ENCODE measurements at places on chromosomes 4 and X.

DNA sequence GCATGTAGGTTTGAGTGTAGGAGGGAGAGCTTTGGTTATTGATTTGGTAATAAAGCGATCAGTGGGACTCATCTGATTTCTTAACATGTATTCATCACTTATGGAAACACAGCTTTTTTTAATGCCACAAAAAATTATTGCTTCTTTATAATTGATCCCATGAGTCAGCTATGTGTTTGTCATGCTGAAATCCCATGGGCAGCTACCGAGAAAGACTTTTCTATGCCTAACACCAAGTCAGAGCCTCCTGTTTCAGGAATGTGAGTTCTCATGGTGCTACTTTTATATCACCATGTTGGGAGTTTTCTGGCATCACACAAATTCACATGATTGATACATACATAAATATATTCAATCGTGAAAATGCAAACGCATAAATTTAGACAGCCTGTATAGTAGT is 165.7 kb downstream of the RAPGEF2 start:
- no peak for DNase-seq

GRCh38 chrX:134501941-134502340 is 42.0 kb downstream of the HPRT1 start:
- no peak for DNase-seq

GRCh38 chrX:106698693-106699092 is 27.8 kb upstream of the RNF128 start:
- no peak for DNase-seq

GRCh38 chr4:87068583-87069021 is 133.8 kb downstream of the AFF1 start:
- no peak for DNase-seq

DNA sequence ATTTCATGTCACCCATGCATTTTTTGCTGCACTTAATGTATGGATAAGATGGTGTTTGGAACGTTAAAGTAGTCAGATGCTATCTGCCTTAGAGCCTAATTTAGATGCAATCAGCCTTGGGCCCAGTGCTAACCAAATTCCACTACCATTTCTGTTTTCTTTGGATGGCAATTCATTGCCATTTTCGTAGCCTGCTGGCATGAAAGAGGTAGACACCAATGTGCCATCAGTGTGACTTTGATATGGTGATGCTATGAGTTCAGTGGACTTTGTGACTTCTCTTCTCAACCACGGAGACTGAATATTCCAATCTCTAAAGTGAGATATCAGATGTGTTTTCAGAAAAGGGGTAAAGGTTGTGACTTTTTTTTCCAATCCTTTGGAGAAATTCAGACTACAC is 1.5 kb downstream of the ETFDH start:
- DNase-seq: no peak

DNA sequence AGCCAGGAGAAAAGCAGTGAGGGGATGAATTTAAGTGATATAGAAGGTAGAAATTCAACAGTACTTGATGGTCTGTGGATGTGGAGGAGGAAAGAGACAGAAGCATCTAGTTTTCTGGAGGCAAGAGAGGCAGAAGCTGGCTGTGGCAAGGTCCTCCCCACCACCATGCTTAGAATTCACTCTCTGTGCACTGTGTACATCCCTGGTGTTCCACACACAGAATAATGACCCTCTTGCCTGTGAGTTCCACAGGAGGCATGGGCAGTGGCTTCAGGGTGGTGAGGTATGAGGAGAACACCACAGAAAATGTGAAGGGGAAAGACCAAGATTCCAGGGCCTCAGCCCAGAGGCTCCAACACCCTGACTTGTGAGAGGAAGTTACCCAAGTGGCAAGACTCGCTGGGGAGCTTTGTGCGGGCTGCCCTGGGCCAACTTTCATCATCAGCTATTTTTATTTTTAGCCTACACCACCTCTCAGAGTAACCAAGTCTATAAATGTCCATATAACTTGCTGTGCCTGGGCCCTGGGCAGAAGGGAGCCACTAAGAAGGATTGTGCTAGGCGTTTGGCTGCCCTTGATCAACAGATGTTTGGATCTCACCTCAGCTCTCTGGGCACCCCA is 7.8 kb upstream of the INTS6L start:
- no peak for DNase-seq

GRCh38 chr4:61041527-61041926 is 158.6 kb upstream of the ADGRL3 start:
- no peak for DNase-seq

DNA sequence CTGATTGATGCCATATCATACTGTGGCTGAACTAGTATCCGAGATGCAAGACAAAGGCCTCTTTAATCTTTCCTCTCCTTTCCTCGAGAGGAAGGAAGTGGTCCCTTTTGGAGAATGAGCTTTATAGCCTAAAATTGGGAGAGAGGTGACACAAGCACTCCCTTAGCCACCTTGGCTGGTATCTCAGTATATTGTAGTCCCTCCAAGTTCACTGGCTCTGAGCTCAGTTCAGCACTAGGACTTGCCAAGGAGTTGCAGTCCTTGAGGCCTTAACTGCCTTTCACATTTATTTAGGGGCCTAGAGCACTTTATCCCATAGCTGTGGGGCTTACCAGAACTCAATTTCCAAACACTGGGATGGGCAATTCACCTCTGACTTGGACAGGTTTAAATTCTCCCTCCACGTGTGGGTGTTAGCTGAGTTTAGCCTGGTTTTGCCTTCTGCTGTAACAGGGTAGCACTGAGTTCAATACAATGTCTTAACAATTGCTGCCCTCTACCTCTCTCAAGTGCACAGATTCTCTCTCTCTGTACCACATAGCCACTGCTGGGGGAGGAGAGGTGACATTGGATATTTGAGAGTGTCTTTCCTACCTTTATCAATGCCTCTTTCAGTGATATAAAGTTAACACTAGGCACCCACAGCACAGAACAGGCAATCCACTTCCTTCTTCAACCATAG is 216.4 kb downstream of the TECRL start:
- DNase-seq: no peak

DNA sequence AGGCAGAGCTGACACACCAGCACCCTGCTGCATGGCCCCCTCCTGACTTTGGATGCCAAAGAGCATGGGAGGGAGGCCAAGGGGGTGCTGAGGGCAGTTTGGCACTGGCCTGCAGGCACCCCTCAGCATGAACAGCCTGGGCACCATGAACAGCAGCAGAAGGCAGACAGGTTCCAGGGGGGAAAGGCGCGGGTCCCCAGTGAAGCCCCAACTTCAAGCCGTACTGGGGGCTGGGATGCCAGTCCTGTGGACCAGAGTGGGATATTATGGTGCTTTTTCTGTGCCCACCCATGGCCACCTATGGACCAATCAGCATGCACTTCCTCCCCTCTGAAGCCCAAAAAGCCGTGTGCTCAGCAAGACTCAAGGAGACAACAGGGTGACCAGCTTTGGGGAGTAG is 389.9 kb downstream of the TEX13C start:
- no peak for DNase-seq
